Left ventricle myocardium inferior (tissue), 1 donor: ENCODE measurements at places on chromosomes 13 and 19.

DNA sequence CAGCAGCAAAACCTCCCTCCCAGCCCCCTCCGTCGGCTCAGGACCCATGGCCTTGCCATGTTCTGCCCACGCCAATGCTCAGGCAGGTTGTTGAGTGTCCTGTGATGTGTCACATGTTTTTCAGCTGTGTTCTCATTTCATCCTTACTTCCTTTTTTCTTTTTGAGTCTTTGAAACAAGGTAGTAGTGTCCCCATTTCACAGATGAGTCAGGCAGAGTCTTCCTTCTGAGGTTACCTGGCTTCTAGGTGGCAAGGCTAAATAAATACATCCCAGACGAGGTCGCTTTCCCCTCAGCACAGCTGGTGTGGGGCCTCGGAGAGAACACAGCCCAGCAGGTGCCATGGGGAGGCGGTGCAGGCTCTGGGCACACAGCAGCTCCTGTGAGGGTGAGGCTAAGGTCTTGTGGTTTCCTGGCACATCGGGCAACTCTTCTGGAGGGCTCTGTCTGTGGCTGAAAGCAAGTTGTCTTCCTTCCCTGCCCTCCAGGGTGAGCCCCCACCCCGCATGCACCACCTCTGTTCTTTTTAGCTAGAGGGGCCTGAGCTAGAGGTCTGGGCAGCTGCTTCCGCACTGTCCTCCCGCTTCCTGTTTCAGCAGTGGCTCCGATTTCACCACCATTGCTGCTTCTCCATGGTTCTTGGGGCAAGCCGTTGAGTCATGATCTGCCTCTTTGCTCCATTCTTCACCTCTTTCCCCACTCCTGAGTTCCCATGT is 15.1 kb downstream of the PRAM1 start:
- no peak for DNase-seq

DNA sequence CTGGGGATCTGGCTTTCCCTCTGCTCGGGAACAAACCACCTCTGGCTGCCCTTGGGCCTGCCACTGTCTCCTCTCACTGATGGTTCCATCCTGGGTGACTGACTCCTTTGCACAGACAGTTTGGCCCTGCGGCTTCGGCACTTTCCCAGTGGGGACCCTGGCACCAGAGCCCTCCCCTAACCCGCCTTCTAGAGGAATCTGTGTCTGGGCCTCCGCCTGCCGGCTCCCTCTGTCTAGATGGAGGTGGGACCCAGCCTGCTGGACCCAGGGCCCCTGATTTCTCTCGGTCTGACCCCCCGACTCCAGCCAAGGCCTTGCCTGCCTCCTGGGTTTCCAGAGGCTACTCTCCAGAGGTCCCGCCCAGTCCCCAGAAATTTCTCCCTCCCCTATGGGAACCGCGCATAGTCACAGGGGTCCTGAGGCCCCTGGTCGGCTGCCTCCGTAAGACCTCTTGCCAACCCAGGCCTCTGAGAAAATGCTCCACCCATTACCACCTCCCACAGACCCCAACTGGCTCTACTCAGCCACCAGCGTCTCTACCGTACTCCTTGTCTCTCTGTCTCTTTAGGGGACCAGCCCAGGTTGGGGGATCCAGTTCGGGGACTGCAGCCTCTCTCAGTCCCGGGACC is 2.7 kb downstream of the CCDC106 start:
- DNase-seq = no peak

GRCh38 chr13:113178896-113179167 is 20.4 kb downstream of the PROZ start:
- no peak for DNase-seq

DNA sequence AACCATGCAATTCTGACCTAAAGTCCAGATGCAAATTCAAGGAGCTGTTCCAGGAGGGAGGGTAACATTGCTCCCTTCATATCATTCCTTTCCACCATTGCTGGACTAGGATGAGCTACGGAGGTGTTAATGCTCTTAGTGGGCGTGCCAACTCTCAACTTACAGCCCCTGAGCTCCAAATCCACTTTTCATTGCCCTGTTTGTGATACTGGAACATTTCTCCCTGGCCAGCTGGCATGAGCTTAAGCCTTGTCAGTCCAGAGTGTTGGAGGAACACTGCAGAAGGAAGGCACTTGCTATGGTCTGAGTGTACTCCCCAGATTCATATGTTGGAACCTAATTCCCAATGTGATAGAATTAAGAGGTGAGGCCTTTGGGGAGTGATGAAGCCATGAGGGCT is 70.4 kb upstream of the FARP1 start:
- DNase-seq = no peak

DNA sequence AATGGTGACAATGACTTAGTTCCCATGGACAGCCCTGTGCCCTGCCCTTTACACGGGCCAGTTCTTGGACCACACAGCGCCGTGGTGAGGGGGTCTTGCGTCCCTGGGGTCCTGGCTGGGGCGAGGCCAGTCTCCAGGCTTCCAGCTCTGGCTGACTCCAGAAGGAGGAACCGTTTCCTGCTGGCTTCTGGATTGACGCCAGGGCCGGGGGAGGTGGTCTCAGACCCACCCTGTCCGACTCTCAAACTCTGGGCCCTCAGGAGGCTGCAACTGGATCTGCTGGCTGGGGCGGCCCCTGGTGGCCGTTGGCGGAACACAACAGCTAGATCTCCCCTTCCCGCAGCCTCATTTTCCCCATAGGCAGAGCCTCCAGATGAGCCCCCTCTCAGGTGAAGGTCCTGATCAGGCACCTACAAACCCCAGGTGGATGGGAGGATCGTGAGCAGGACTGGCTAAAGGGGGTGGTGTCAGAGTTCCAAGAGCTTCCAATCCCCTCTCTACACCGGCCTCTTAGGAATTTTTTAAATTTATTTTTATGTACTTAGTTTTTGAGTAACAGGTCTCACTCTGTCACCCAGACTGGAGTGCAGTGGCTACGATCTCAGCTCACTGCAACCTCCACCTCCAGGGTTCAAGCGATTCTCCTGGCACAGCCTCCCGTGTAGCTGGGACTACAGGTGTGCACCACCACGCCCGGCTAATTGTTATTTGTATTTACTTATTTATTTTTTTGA is 8.0 kb downstream of the CCDC194 start:
- peak; percentile 56 for DNase-seq

DNA sequence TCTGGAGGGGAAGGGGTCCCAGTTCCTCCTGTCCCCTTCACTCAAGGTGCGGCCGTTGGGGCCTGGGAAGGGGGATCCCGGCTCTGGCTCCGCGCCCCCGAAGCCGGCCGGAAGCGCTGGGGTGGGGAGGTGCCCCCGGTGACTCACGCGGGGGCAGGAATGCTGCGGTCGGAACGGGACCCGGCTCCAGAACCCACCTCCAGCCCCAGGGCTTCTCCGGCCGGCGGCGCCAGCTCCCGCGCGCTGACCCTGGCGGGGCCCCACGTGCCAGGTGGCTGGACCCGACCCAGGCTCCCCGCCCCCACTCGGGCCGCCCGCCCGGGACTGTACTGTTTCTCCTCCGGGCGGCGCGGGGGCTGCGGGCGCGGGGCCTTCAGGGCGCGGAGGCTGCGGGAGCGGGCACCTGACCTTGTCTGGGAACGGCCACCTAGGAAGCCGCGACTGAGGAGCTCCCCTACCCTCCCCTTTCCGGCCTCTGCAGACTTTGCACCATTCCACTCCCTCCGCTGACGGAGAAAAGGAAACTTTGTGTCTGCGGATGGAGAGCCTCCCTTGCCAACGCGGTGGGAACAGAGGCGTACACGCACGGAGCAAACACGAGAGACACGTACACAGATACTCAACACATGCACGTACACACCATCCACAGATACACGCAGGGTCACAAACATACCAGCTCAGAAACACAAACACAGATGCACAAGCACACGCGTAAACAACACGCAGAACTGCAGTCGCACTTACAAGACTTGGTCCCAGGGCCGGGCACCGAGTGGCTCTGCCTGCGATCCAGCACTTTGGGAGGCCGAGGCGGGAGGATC is 7.2 kb downstream of the AXL start:
- peak; percentile 65 for DNase-seq

DNA sequence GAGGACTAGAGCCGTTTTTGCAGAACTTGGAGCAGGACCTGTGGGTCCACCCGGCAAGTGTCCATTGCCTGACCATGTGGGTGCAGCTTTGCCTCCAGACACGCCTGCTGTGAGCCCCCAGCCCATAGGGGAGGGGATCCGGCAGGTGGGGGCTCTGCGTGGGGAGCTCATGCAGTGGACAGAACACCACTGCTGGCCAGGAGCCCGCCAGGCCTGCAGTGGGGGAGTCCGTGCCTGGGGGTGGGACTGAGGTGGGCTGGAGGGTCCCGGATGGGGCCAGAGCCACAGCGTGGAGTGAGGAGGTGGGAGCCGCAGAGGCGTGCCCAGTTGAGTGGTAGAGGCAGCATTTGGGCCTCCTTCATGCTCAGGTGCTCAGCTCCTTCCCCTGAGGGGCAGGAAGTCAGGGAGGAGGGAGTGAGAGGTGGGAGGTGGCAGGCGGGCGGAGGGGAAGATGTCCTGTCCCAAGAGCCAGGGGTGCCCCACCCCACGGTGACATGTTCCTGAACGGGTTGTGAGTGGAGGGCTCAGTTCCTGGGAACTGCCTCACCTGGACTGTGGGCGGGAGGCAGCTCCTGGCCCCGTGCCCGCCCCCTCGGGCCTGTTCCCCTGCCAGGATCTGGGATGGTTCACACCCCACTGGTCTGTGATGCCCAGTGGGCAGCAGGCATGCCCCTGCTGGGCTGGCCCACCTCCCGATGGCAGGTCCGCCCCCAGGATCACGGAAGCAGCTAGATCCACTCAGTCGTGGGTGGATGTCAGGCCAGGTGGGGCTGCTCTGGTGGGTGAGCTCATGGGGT is 8.8 kb downstream of the ADAT3 start:
- DNase-seq = no peak

DNA sequence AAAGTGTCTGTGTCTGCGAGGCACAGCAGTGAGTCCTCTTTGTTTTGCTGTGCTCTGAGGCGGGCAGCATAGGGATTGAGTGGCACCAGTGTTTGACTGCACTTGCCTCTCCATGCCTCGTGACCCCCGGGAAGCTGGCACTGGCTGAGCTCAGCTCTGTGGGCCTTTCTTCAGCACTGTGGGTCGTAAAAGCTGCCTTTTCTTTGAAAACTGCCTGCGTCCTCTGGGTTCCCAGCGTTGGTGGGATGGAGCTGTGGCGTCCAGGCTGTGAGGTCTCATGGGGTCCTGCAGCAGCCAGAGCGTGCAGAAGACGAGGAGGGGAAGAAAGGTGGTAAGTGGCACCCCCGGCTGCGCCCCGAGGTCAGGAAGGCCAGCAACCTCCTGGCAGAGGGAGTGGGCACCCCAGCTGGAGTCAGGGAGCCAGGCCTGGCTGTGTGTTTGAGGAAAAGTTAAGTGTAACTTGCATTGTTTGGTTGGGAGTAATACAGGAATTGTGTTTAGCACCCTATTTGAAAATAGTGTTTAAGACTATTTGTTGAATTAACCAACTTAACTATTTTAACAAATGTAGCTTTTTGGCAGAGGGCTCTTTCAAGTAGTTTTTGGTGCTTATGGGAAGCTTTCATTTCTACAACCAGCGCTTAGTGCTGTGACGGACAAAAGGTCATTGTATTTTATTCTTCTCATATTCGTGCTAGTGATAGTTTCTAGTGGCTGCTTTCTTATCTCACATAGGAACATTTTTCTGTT is 79.3 kb upstream of the TEX29 start:
- no peak for DNase-seq

GRCh38 chr13:20714563-20715329 is 11.2 kb downstream of the IL17D start:
- peak; percentile 68 for DNase-seq

GRCh38 chr13:74027161-74027779 is 106.9 kb downstream of the KLF12 start:
- no peak for DNase-seq

DNA sequence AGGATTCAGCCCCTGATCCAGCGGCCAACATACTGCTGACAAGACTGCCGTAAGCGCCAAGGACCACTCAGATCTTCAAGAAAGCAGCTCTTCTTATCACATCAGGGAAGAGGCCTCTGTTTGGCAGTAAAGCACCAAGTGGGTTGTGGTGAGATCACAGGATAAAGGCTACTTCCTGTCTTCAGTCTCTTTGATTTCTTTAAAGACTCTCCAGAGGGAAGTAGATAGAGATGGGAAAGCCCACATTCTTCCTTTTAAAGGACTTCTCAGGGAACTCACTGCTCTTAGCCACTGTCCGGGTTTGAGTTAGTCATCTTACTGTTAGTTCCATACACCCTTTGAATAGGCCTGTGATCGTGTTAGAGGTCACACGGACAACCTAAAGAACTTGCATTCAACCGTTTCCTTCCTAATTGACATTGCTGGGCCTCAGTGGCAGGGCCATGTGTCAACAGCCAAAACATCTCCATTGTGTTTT is 47.2 kb upstream of the POMP start:
- DNase-seq = no peak

- DNase-seq = no peak
These were observed 17.3 kb downstream of the REXO1 start for GRCh38 chr19:1830978-1831377.

GRCh38 chr13:33913829-33914228 is 95.9 kb downstream of the RFC3 start:
- no peak for DNase-seq

DNA sequence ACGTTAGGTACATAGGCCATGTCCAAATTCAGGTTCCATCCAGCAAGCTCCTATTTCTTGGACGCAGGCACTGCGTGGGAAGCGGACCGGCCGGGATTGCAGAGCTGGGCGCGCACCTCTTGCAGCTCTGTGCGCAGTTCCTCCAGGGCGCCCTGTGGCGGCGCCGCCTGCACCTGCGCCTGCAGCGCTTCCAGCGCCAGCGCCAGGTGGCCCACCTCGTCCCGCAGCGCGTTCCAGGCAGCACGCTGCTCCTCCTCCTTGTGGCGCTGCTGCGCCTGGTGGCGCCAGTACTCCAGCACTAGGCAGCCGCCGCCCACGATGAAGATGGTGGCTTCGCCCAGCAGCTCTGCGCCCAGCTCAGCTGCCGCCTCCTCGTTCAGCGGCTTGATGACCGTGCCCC is 31.1 kb downstream of the OPA3 start:
- no peak for DNase-seq

DNA sequence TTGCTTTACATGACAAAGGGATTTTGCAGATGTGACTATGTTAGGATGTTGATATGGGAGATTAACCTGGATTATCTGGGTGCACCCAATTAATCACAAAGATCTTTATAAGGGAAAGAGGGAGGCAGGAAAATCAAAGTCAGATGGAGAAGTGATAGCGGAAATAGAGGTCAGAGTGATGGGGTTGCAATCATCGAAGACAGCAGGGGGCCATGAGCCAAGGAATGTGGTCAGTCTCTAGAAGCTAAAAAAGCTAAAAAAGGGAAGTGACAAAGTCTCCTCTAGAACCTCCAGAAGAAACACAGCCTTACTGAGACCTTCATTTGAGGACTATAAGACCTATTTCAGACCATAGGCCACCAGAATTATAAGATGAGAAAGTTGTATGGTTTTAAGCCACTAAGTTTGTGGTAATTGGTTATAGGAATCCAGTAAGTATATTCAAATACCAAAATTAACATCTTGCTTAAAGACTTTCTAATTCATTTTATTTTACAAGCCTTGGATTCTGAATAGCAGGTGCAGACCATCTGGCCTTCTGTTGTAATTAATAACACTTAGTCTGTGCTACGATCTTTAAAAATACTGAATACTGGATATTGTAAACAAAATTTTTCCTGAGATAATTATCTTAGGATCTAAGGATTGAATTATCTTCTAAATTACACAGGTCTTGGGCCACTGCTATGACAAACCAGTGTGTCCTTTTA is 493.4 kb upstream of the PCDH20 start:
- DNase-seq = no peak

- no peak for DNase-seq
These were observed 120.5 kb upstream of the SPACA7 start for GRCh38 chr13:112255550-112256120.
